ENCODE measurements at places on chromosomes 5 and 9. TPM values are rescaled to one million over a fixed set of nuclear protein-coding genes. Genes with fewer than 3 reads are reported as not detected.

- no peak overlapping the region for H3K27ac ChIP-seq
- H3K36me3 ChIP-seq, result no peaks in the 10 kb centered on the region
- H3K27me3 ChIP-seq, result no peaks in the 10 kb centered on the region
Measured at GRCh38 chr5:103929338-103930013, 366.9 kb upstream of the NUDT12 start.

- H3K27me3 ChIP-seq, result no peaks in the 10 kb centered on the region
- no peak overlapping the region for H3K27ac ChIP-seq
Measured at GRCh38 chr5:171953860-171954701, 52.4 kb downstream of the FBXW11 start.

- no peaks in the 10 kb centered on the region for H3K36me3 ChIP-seq
- no peaks in the 10 kb centered on the region for H3K27me3 ChIP-seq
- H3K4me3 ChIP-seq, result no peak overlapping the region
- no peaks in the 10 kb centered on the region for H3K4me1 ChIP-seq
Measured at GRCh38 chr9:115035841-115036612, 81.9 kb downstream of the TNC start.

The ARID3C gene
- total RNA-seq, result 5.3 TPM

- no peaks in the 10 kb centered on the region for H3K36me3 ChIP-seq
- no peaks in the 10 kb centered on the region for H3K27me3 ChIP-seq
- H3K4me3 ChIP-seq, result no peak overlapping the region
- DNase-seq, result no peak
- H3K27ac ChIP-seq, result no peak overlapping the region
Measured at GRCh38 chr9:87301371-87301770, 196.3 kb upstream of the DAPK1 start.

The NTNG2 gene
- total RNA-seq, result 1.2 TPM

GRCh38 chr5:143262393-143263174 is 140.9 kb downstream of the NR3C1 start:
- H3K27ac ChIP-seq, result no peak overlapping the region
- no peaks in the 10 kb centered on the region for H3K27me3 ChIP-seq
- no peaks in the 10 kb centered on the region for H3K4me1 ChIP-seq
- H3K4me3 ChIP-seq, result no peak overlapping the region
- DNase-seq, result no peak

DNA sequence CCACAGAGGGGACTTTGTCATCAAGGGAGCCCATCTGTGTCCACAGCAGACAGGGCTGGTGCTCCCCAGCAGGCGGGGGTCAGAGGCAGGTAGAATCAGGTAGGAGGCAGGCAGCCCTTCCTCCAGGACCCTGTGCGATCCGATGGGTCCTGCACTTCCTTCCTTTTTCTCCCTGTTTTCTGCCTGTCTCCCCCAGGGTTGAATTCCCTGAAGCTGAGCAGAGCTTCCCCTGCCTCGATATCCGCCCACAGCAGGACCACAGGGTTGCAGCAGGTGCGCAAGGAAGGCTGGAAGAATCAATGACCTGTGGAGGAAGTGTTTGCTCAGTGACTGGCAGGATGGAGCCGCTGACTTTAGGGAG is 69.2 kb downstream of the MRPL36 start:
- H3K4me3 ChIP-seq, result no peak overlapping the region
- H3K27me3 ChIP-seq, result peaks cover 9% of the 10 kb centered on the region
- no peaks in the 10 kb centered on the region for H3K36me3 ChIP-seq
- no peak for DNase-seq
- no peaks in the 10 kb centered on the region for H3K4me1 ChIP-seq
- H3K27ac ChIP-seq, result no peak overlapping the region

- no peak for DNase-seq
- H3K4me1 ChIP-seq, result peaks cover 61% of the 10 kb centered on the region
- no peaks in the 10 kb centered on the region for H3K36me3 ChIP-seq
- H3K27me3 ChIP-seq, result no peaks in the 10 kb centered on the region
- H3K4me3 ChIP-seq, result no peak overlapping the region
- H3K27ac ChIP-seq, result no peak overlapping the region
Measured at GRCh38 chr5:123809594-123810221, 297.7 kb downstream of the CSNK1G3 start.

DNA sequence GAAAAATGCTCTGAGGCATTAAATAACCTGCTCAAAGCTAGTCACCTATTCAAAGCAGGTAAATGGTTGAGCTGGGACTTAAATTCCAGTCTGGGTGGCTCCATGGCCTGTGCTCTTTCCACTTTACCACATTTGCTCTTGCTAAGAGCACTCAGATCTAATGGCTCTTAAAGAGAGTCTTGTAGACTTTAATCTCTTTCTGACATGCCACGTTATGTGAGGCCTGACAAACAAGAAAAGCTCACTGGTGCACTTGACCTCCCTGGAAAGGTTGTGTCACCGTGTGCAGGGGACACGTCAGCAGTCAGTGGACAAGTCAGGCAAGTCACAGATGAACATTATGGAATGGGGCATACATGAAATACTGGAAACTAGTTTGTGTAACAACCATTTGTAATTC is 129.9 kb upstream of the RPS23 start:
- no peak for DNase-seq
- no peak overlapping the region for H3K4me3 ChIP-seq
- no peaks in the 10 kb centered on the region for H3K27me3 ChIP-seq
- no peaks in the 10 kb centered on the region for H3K4me1 ChIP-seq

DNA sequence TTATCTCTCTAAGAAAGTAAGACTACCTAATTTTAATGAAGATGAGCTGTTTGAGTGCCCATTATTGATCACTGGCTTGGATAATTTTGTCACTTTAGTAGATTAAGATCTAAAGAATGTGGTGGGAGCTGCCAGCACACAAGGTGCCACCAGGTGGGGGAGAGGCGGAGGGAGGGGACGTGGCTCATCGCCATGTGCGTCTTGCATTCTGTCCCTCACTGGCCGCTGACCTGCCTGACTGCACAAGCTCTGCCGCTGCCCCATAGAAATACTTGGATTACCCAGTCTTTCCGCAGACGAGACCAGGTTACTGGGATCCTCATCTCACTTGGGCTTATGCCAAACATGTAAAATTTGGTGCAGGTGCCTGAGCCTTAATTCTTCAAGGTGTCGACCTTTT is 37.6 kb downstream of the RHOBTB3 start:
- no peak for DNase-seq
- H3K4me1 ChIP-seq, result no peaks in the 10 kb centered on the region
- no peak overlapping the region for H3K4me3 ChIP-seq
- H3K27ac ChIP-seq, result no peak overlapping the region

DNA sequence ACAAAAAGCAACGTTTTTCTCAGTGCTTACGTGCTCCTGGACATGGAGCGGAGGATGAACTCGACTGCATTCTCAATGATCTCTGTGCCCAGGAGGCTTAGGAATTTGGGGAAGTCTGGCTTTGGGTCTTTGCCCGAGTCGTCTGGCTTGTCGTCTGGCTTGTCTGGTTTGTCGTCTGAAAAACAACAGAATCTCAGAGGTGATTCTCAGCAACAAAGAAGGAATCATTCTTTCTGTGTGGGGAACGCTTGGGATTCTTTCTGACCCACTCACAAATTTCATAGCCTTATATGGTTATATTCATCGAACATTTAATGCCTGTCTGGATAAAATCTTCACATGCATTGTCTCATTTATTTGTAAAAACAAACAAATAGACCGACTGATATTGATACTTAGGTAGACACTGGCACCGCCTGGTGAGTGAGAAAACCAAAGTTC is 4.7 kb downstream of the C5orf46 start:
- DNase-seq, result no peak
- no peaks in the 10 kb centered on the region for H3K36me3 ChIP-seq
- H3K4me3 ChIP-seq, result no peak overlapping the region
- H3K27ac ChIP-seq, result no peak overlapping the region
- H3K27me3 ChIP-seq, result no peaks in the 10 kb centered on the region
- H3K4me1 ChIP-seq, result no peaks in the 10 kb centered on the region

DNA sequence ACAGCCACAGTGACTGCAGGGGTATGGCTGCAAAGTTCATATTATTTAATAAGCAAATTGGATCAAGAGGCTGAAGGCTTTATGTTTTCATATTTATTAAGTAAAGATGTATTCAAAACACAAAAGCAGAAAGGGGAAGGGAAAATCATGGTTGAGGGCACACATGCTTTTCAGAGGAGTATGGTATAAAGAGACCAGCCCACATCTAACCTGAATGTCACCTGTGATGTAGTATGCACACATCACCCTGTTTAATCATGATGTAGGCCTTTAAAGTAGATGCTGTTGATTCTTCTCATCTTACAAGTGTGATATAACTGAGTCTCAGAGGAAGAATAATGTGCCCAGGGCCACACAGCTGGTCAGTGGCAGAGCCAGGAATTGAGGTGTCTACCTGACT is 211.8 kb downstream of the DCP2 start:
- H3K4me3 ChIP-seq, result no peak overlapping the region
- DNase-seq, result no peak
- no peaks in the 10 kb centered on the region for H3K36me3 ChIP-seq
- H3K4me1 ChIP-seq, result peaks cover 1% of the 10 kb centered on the region

DNA sequence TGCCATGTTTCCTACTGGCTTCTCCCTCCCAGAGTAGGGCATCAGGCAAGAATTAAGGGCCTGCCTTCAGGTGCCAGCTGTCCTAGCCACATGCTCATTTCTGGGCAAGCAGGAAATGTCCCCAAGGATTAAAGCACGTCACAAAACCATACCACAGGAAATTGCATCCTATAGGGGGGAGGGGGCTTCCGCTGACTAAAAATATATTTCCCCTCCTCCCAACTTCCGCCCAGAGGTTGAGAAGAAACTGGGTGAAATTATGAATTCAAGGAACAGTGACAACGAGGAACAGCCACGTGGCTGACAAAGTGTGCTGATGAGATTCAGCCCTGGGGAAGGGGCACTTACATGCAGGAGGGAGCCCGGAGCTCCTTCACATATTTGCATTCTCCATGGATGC is 4.1 kb downstream of the HBEGF start:
- no peaks in the 10 kb centered on the region for H3K4me1 ChIP-seq
- peaks cover 19% of the 10 kb centered on the region for H3K27me3 ChIP-seq
- DNase-seq, result no peak
- no peaks in the 10 kb centered on the region for H3K36me3 ChIP-seq
- H3K4me3 ChIP-seq, result no peak overlapping the region

DNA sequence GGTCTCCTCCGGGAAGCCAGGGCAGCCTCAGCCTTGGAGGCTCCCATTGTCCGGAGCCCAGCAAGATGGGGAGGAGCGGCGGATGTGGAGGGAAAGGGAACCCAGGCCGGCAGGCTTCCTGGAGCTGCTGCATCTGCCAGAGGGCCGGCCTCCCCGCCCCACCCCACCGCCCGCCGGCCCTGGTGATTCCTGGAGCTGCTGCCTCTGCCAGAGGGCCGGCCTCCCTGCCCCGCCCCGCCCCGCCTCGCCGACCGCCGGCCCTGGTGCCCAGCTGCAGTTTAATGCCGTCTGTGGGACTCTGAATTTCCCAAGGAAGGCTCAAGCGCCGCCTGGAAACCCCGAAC is 31.6 kb downstream of the EXD3 start:
- no peaks in the 10 kb centered on the region for H3K27me3 ChIP-seq
- no peak overlapping the region for H3K4me3 ChIP-seq
- DNase-seq, result no peak
- H3K27ac ChIP-seq, result no peak overlapping the region
- H3K4me1 ChIP-seq, result no peaks in the 10 kb centered on the region

The PIK3R1 gene
- total RNA-seq, result 24.2 TPM

The OTP gene
- not detected for total RNA-seq

The ANKRD18A gene
- total RNA-seq, result 2.3 TPM

DNA sequence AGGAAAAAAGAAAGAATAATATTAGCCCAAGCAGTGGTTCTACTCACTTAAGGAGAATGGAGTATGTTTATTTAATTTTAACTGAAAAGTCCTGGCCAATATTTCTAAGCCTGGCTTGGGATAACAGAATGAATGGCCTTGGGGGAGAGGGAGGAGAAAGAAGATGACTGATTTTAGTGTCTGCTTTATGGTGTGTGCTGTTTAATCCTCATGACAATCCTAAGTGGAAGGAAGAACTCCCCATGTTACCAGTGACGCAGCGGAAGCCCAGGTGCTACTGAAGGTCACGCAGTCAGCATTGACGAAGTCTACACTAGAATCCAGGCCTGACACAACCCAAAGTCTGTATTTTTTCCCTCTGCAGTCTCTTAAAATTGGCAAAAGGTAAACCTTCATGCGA is 50.5 kb downstream of the PALM2AKAP2 start:
- no peak for DNase-seq
- no peak overlapping the region for H3K27ac ChIP-seq
- no peak overlapping the region for H3K4me3 ChIP-seq
- no peaks in the 10 kb centered on the region for H3K27me3 ChIP-seq
- peaks cover 19% of the 10 kb centered on the region for H3K4me1 ChIP-seq
- H3K36me3 ChIP-seq, result no peaks in the 10 kb centered on the region

DNA sequence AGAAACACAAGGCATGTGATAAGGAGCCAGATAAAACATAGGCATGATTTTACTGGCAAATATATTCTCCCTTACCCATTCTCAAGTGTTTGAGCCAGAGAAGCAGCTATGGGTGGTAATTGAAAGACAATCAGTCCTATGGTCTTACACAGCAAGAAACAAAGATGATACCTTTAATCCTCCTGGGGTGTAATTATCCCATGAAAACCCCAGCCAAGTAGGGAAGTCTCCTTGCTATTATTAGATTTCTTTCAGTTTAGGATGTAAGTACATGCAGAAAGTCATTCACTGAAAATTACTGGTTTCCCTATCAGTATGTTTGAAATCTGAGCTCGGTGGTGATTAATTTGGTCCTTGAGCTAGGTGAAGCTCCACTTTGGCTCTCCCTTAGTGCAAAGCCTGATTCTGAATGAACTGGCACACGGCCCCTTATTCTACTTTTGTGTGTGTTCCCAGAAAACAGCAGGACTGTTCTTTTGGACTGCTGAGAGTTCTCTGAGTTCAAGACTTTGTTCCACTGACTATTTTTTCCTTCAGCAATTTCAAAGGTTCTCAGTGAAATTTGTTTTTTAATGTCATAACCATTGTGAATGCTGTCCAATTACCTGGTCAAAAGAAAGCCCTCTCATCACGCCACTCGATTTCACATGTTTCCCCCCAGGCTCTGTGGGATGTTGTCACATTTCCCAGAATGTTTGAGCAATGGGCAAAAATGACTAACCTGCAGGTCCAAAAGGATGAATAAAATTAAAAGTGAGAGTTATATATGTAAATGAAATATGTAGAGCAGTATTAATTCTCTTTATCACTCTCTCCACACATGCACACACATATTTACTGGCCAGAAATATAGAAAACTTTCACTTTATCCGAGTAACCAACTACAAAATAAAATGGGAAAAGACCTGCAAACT is 343.0 kb downstream of the RAB3C start:
- H3K4me3 ChIP-seq, result no peak overlapping the region
- no peaks in the 10 kb centered on the region for H3K36me3 ChIP-seq
- H3K27ac ChIP-seq, result no peak overlapping the region

The DDX4 gene
- 0.09 TPM for total RNA-seq

DNA sequence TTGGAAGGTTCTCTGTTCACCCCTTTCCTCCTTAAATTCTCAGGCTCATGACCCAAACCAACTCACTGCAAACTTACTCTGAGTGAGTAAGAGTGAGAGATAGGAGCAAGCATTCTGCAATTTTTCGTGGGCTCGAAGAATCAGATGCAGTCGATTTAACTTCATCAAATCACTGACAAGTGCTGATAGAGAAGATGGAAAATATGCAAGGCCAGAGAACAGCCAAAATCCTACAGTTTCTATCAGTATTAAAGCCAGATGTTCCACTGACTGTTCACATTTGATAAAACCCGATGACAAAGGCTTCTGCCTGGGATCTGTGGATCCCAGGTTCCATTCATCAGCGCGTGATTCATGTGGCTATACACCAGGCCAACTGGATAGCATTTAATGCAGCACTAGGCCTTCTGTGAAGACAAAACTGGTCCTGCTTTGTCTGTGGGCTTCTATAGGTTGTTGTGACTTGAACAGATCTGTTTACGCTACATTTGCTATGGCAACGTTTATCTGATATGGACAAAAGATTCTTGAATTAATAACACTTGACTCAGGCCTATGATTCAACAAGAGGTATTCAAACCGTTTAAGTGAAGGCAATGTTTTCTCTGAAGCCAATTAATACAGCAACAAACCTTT is 251.2 kb downstream of the NFIB start:
- DNase-seq, result no peak
- H3K4me1 ChIP-seq, result no peaks in the 10 kb centered on the region
- no peaks in the 10 kb centered on the region for H3K36me3 ChIP-seq

Data from neural progenitor cell (in vitro differentiated cells).